ENCODE measurements at places on chromosomes 1 and 21.
A peak's percentile ranks its signal among the peaks of the same experiment; 100 is the strongest.

GRCh38 chr21:44914176-44914874, 6.4 kb downstream of the ITGB2 start:
- DNase-seq, result no peak

- DNase-seq, result peak; percentile 58
Measured at GRCh38 chr1:146032631-146033219, 11.2 kb upstream of the HJV start.

GRCh38 chr1:25906644-25907300, 553 bp upstream of the STMN1 start:
- DNase-seq, result peak; percentile 18

DNA sequence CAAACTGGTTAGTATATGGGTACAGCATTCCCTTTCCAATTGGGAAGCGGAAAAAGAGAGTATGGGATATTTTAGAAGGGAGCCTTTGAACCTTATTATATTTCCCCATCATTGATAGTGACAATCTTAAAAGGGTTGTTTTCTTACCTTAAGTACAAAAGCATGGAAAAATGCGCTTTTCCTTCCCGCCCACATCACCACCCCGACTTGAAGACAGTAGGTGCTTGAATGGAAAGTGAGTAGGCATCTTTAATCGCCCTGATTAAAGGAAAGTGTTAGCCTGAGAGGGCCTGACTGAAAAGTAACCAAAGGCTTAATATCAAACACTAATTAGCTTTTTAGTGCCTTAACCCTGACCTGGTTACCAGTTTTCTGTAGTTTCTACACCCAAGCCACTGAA, 15.4 kb downstream of the GGPS1 start:
- no peak for DNase-seq

GRCh38 chr21:34313116-34313515, 50.7 kb upstream of the KCNE2 start:
- DNase-seq, result peak; percentile 36

DNA sequence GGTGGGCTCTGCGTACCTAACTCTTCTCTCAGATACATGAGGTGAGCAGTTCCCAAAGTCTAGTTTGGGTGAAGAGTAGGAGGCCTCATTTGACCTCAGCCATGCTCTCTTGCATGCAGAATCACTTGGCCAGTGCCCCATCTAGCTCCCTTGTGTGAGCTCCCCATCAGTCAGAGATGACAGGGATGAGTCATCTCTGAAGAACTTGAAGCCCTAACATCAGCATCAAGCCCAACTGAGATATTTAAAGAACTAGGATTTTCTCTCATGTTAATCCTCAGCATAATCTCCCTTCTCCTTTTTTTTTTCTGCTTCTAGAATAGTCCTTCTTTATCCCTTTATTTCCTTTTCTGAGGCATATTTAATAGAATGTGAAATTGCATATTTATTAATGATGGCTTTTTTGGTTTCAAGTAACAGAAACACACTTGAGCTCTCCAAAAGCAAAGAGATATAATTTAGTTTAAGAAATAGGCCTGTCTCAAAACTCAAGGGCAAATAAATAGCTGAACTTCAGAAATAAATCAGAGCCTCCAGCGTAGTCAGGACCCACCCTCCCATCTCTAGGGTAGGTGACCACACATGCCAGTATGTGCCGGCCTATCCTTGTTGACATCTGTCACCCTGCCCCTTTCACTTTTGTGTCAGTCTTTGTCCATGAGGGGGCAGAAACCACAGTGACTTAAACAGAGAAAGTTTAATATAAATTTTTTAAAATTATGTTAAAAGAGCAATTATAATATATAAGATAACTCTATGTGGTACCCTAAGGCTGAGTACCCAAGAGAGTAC, 112.3 kb downstream of the TSEN15 start:
- peak; percentile 46 for DNase-seq

GRCh38 chr1:6953216-6953615, 168.0 kb downstream of the CAMTA1 start:
- DNase-seq, result no peak

DNA sequence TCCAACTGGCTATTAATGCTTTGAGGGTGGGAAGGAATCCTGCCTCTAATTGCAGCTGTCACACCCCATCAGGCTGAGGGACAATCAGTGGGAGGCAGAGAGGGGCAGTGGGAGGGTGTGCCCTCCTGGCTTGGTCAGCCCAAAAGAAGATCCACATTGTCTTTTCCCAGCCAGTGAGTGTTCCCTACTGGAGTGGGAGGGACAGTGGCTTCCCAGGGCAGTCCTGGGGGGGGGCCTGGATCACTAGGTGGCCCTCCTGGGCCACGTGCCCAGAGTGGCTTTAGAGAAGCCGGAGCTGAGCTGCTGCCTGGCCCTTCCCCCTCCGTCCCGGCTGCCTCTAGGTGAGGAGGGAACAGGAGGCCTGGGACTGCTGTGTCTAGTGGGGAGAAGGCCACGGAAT, 14.0 kb downstream of the INKA2 start:
- no peak for DNase-seq

- peak; percentile 74 for DNase-seq
Measured at GRCh38 chr1:99763956-99764355, 2.5 kb downstream of the FRRS1 start.

GRCh38 chr1:37085393-37085792, 51.1 kb upstream of the GRIK3 start:
- no peak for DNase-seq

GRCh38 chr21:41903559-41904351, 24.6 kb upstream of the PRDM15 start:
- no peak for DNase-seq

DNA sequence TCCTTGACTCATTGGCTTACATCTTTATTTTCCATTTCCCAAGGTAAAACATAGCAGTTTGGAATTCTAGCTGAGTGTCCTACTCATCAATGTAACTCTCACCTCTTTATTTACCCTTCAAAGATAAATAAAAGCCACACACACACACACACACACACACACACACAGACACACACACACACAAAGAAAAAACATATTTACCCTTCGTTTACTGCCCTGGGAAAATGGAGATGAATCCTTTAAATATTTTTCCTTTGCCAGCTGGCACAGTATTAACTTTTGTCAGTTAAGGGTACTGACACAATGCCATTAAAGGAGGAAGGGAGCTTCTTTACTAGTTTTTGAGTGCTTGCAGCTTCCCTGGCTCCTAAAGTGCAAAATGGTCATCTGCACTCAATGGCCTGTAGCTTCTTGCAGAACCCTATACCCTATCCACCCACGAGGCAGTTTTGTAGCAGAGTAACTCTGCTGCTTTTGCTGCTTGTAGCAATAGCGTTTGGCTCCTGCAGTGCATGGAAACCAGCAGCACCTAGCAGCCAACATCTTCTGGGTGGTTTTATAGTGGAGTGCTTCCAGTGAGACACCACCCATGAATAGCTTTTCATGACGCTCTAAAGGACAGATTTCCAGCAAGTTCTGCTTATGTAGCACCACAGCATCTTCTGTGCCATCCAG, 103.7 kb downstream of the HS2ST1 start:
- DNase-seq, result no peak

DNA sequence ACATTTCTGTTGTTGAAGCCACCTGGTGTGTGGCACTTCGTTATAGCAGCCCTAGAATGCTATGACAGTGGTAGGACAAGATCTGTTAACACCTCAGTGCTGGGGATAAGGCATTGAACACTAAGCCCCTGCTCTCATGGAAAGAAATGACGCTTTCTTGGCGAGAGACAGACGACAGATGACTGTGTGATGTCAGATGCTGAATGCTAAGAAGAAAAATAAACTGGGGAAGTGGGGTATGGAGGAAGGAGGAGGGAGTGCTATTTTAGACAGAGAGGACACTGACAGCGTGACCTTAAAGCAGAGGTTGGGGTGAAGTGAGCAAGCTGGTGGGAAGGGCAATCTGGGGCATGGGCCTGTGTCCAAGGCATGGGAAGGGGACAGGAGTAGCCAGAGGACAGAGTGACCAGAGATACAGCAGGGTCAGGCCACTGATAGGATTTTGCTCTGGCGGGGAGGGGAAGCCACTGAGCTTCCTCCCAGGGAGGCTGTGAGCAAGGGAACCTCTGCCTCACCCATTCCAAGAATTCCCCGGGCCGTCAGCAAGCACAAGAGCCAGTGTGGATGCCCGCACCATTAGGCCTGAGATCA, 15.2 kb downstream of the DOP1B start:
- no peak for DNase-seq

- DNase-seq, result peak; percentile 48
Measured at GRCh38 chr1:230753586-230754251, 6.5 kb downstream of the CAPN9 start.

DNA sequence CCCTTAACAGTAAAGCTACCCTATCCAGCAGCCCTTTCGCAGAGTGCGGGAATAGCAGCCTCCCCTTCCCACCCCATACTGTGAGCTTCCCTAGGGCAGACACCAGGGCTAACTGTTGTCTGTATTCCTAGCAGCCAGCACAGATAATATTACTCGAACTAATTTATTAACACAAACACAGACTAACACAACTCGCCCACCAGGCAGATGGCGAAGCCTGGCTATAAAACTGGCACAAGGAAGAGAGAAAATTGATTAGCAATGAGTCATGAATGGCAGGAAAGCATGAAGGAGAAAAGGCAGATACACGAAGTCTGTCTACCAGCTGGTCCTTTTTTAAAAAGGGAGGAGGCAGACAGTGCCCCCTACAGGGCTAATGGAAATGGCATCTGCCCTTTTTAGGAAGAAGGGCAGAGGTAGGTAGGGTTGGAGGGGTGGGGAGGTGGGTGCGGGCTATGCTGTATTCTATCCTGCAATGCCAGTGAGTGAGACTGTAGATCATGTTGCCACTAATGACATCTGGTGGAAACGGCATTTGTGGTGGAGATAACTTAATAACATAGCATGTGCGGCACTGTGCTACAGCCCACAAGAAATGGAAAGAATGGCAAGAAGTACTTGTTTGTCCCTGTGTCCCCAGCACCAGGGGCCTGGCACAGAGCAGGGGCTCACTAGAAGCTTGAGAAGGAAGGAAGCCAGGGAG, 30.6 kb upstream of the CTPS1 start:
- DNase-seq, result peak; percentile 79

DNA sequence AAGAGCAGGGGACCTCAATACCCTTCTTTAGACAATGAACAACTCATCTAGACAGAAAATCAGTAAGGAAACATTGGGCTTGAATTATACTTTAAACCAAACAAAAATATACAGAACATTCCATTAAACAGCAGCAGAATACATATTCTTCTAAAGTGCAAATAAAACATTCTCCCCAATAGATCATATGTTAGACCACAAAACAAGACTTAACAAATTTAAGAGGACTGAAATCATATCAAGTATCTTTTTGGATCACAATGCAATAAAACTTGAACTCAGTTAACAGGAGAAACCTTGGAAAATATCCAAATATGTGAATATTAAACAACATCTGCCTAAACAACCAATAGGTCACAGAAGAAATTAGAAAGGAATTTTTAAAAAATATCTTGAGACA, 47.7 kb upstream of the HP1BP3 start:
- DNase-seq, result no peak

GRCh38 chr1:175783126-175783722, 39.8 kb upstream of the TNR start:
- peak; percentile 9 for DNase-seq

DNA sequence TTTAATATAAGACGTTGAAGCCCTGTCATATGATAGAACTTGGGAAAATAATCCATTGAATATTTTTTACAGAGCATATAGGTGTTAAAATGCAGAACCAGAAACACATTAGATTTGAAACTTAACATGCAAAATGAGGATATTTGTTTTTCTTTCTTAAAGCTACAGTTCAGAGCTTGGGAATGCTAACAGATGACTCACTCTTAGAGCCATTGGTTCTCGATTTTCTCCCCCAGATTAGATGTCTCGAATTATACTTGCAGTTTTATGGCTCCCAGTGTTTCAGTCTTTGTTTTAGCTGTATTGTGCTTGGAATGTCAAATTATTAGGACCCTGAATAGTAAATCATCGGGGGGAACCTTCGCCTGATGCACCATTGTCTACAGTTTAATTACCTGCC, 575.7 kb upstream of the ZP4 start:
- no peak for DNase-seq

- DNase-seq, result no peak
Measured at GRCh38 chr1:227416156-227416830, 98.0 kb upstream of the CDC42BPA start.

- DNase-seq, result peak; percentile 45
Measured at GRCh38 chr1:218361298-218362065, 16.3 kb downstream of the TGFB2 start.

GRCh38 chr1:38498686-38499085, 360.9 kb downstream of the RRAGC start:
- DNase-seq, result no peak

DNA sequence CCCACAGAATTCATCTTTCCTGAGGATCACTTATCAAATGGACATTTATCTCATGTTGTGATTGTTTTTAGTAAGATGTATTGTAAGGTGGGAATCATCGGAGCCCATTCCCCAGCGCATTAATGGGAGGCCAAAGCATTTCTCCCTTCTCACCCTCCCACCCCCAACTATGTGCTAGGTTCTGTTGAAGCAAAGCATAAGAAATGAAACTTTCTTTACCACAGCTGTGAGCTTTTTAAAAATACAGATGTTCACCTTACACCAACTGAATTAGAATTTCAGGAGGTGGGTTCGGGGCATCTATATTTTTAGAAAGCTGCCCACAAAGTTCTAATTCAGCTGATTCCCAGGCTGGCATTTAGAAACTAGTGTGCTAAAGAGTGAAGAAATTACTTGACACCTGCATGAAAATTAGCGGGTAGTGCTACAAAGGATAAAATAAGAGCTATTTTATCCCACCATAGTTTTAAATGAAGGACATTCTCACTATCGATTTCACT, 26.3 kb downstream of the UAP1 start:
- no peak for DNase-seq

DNA sequence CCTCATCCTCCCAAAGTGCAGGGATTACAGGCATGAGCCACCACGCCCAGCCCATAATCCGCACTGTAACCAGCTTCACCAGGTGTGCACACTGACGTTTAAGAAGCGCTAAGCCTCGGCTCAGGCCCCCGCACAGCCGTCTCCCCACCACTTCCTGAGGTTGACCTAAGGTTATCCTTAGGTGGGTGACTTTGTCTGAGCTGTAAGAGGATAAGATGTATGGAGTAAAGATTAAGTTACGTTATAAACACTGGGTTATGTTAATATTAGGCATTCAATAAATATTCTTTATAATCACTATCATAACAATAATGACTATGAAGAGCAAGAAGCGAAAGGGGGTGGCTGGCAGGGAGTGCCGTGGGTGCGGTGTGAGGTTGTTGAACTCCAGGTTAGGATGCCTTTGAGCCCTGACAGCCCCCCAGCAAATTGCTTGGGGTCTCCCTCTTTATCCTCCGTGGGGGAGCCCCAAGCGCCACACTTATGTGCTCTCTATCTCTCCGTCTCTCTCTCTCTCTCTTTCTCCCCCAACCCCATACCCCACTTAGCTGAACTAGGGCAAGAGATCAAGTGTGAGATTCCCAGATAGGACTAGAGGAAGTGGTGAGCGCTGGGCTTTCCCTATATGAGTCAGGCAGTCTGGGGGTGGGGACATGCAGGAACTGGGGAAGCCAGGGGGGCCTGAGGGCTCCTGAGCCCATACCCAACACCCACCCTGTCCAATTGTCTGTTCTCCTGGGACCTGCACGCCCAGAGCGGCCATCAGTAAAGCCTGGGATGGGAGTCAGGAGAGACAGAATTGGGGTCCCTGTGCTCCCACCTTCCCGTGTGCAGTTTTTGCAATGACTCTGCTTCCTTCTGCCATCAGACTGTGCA, 7.6 kb downstream of the EFHD2 start:
- peak; percentile 86 for DNase-seq

- no peak for DNase-seq
Measured at GRCh38 chr1:172616195-172616594, 42.7 kb upstream of the FASLG start.

- peak; percentile 40 for DNase-seq
Measured at GRCh38 chr21:44820851-44821250, 3.0 kb upstream of the SUMO3 start.

GRCh38 chr21:10627316-10627863, 106.0 kb downstream of the TPTE start:
- no peak for DNase-seq
